ENCODE measurements at places on chromosomes 7 and 10. TPM values are rescaled to one million over a fixed set of nuclear protein-coding genes. Genes with fewer than 3 reads are reported as not detected.

DNA sequence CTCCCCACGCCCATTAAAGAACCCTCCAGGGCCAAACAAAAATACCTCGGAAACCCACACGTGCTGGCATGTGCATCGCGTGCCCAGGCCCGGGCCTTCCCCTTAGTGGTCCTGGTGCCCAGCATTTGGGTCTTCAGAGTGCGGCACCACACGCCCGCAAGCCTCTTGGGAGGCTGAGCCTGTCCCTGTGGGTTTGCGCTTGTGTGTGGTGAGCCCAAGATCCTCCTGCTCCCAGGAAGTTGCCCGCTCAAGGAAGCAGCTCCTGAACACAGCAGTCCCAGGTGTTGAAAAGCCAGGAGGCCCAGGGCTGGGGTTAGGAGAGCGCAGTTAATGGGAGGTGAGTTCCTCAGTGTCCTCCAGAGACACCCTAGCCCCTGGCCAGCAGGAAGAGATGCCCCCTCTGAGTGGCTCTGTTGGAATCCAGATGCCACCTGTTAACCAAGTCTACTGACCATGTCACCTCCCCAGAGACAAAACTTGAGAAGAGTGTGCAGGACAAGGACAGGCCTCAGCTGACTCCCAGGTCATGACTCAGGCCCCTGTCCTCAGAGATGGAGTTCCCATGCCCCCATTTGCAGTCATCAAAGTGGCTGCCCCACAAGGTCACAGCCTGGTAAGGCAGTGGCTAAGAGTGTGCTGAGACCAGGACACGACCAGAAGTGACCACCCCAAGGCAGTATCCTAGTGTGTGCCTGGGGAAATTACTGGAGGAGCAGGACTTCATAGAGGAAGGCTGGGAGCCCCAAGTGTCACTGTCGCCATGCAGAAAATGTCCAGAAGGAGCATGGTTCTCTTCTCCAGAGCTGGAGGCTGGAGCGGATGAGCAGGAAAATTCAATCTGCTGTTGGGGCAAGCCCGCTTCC lies 5.2 kb downstream of the FZD9 start:
- no peak for DNase-seq

DNA sequence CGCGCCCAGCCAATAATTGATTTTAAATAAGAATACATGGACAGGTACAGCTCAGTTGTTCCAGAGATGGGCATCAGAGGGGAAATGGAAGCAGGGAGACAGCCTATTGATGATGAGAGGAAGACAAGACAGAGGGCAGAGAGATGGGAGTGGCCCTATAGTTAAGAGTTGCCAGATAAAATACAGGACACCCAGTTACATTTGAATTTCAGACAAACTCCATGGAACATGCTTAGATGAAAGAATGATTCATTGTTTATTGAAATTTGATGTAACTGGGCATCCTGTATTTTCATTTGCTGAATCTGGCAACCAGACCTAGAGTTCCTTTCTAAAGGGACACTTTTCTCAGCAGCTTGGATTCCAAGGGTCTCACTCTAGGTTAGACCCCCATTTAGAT lies 341.1 kb downstream of the FRMD4A start:
- DNase-seq, result no peak

GRCh38 chr10:6498771-6499170 lies 81.3 kb downstream of the PRKCQ start:
- DNase-seq, result peak; percentile 67

GRCh38 chr7:100799037-100799896 lies 28.1 kb downstream of the EPHB4 start:
- peak; percentile 63 for DNase-seq

DNA sequence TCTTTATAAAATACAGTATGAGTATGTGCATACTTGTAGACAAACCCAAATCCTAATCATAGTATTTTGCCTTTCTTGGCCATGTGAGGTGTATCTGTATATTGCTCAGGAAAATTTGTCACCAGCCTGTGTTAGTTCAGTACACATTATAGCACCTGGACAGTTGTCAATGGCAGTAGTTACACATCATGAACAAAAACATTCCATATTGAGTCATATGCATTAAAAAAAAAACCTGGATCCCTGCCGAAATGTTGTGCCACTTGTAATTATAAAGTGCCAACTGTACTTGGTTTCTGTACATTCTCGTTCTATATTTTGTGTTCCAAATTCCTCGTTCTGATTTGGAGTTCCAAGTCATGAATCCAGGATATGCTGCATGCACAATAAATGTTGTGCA lies 410.4 kb downstream of the INHBA start:
- no peak for DNase-seq

GRCh38 chr10:35394411-35394851 lies 58.1 kb downstream of the CCNY start:
- DNase-seq, result no peak

GRCh38 chr10:122142641-122143237 lies 128.4 kb upstream of the BTBD16 start:
- DNase-seq, result peak; percentile 38

DNA sequence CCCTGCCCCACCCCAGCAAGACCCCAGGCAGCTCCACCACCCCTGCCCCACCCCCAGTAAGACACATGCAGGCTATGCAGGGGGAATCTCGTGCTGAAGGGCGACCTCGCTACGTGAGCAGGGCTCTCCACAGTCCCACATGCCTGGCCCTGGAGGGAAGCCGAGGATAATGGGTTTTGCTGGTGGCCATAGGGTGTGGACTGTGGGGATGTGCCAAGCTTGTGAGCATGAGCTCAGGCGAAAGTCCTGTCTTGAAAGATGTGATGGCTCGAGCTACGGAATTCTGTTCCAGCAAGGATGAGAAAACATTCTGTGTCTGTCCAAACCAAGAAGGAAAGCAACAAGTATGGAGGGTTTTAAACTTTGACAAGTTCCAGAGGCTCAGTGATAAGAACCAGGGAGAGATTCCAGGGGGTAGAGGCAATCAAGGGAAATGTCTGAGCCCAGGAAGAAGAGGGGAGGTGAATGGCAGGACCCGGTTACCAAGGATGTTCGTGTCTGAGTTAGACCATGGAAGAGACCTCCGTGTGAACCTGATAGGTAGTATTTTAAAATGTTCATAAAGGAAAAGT lies 63.1 kb downstream of the PYROXD2 start:
- no peak for DNase-seq

DNA sequence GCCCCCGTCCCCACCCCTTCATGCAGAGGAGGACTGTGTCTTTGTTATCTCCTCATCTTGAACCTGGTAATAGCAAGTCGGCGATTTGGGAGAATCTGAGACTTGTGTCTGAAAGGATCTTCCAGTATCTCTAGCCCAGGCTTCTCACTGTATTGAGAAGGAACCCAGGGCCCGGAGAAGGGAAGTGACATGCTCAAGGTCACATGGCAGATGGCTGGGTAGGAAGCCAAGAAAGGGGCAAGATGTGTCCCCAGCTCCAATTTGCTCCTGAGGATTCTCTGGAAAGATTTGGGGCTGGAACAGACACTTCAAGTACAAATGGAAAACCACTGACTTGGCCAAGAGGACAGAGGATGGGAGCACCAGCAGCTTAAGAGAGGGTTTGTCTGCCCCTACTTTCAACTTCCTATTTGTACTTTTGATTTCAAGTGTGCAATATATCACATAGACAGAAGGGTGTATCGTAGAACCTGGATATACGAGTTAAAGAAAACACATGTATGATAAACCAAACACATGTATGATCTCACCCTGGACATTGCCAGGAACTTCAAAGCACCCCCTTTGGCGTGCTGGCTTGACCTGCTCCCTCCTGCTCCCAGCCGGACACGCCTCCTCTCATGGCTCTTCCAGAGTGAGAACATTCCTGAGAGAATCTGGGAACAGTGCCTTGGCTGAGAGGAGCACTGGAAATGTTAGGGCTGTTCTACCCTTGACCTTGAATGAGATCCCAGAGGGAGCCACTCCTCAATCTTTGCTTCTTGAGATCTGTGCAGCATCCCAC lies 79.7 kb downstream of the CDH23 start:
- no peak for DNase-seq

GRCh38 chr7:130475776-130476175 lies 16.1 kb upstream of the MEST start:
- no peak for DNase-seq

- no peak for DNase-seq
These were observed 1.1 kb upstream of the STK32C start for GRCh38 chr10:132308587-132309470.

DNA sequence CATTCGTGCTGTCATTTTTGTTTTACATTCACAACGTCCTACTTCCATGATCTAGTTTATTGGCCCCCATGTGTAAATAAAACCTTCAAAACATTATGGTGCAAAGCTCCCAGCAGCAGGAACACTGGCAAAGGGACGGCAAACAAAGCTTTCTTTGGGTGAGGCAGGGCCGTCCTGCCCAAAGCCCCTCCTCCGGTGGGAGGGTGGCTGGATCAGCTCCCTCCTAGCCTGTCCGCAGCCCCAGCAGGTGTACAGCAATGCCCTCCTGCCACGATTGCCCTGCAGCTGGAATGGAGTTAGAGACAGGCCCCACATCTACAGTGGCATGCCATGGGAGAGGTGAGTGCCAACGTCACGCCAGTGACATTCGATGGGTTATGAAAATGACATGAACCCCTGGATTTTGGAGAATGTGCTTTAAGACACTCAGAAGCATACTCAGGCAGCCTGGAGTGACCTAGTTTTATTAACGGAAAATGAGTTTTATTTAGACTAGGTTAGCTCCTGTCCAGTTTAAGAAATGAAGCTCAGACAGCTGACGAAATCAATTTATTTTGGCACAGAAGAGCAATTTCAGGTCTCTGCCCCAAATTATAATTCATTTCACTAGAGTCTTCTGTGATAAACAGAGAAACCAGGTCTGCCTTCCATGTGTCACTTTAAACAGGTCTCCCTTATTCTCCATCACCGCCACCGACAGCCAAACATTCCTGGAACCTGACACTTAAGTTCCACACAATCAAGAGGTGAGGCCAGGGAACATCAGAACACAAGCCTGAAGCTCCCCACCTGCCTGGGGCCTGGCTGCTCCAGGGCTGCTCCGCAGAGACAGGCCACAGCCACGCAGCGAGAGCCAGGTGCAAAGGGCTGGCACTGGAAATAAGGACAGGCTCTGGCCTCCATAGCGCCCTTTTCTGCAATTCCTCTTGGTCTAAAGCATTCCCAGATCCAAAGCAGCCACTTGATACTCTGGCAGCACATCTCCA lies 50.1 kb downstream of the VOPP1 start:
- DNase-seq, result no peak

DNA sequence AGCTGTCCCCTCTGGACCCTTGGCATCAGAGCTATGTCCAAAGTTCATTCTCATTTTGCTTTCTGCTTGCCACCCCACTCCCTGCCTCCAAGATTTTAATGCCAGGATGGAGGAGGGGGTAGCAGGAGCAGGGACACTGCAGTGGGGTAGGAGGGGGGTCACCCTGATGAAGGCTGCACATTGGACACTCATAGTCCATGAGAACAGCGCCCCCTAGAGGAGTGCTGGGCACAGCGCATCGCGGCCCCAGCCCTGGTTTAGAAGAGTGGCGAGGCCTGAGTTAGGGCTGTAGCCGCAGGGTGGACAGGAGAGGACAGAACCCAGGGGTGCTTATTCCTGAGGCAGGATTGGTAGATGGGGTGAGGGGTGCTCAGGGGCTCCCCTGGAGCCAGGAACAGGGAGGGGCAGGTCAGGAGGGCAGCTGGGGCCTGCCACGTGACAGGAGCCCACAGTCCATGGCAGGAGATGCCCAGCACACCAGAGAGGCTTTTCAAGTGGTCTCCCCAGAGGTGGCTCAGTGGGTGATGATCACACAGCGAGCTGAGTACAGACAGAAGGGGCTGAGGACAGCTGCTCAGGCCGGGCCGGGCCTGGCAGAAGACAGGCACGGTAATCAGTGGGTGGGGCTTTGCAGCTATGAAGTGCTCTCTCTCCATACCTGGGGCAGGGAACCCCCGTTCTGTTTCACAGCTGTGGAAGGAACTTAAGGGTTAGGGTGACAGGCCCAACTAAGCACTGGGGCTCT lies 71.4 kb downstream of the NEURL1 start:
- peak; percentile 74 for DNase-seq

DNA sequence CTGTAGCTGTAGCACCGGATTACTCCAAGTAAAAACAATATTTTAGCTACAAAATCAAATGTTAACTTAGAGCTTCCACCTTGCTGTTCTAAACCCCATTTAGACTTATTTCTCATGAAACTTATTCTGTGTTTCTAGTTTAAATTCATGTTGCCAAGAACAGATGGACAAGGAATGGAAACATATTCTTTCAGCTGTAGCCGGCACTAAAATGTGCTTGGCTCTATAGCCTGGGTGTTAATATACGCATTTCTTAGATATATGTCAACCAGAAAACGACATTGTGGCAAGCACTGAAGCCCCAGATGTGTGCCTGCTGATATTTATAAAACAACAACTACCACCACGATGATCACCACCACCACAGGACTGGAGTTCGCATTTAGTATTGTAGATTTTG lies 190.3 kb upstream of the ETV1 start:
- DNase-seq, result no peak

DNA sequence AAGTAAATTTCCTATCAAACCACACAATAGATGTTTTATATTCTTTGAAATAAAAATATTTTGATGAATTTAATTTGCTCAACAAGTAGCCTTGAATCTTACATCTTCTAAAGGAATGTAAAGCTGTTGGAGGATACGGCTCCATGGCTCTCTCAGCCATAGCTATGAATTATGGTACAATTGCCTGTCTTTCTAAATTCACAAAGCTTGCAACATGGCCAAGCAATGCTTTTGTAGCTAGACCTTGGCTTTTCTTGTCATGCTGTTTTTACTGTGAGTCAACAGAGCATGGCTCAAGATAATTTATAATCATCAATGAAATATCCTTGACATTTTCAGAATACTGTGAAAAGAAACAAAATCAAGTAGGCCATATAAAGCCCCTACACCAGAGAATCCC lies 286.7 kb downstream of the CACNA2D1 start:
- DNase-seq, result no peak

The OR2A1 gene
- not detected for total RNA-seq

The LIPN gene
- total RNA-seq, result not detected

The AP5Z1 gene
- 15.3 TPM for total RNA-seq

The CCL24 gene
- not detected for total RNA-seq

The TRIM74 gene
- total RNA-seq, result 0.72 TPM

The NUPR2 gene
- total RNA-seq, result not detected

The FKBP6 gene
- not detected for total RNA-seq

Measured in activated naive CD4-positive, alpha-beta T cell treated with anti-CD3 and anti-CD28 coated beads for 36 hours (primary cell).